ENCODE measurements at places on chromosomes 2 and 18.

GRCh38 chr2:12990523-12990922, 273.8 kb downstream of the TRIB2 start:
- DNase-seq = no peak

DNA sequence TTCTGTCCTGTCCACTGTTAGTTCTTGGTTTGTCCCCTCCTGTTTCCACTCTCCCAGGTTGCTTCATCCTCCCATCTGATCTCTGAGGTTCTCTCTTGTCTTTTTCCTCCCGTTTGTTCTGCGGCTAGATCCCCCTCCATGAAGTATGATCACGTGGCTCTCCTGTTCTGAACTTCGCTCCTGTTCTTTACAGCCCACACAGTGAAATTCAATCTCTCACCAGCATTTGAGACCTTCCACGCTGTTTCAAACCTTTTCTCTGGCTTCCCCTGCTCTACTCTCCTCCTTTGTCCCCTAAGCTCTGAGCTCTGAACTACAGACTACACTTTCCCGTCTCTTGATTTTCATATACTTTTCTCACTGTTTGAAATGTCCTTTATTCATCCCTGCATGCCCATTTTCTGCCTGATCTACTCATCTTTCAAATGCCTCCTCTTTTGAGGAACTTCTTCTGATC, 83.5 kb downstream of the OSBPL6 start:
- no peak for DNase-seq

GRCh38 chr18:51603551-51603950, 406.1 kb upstream of the MEX3C start:
- DNase-seq = no peak

DNA sequence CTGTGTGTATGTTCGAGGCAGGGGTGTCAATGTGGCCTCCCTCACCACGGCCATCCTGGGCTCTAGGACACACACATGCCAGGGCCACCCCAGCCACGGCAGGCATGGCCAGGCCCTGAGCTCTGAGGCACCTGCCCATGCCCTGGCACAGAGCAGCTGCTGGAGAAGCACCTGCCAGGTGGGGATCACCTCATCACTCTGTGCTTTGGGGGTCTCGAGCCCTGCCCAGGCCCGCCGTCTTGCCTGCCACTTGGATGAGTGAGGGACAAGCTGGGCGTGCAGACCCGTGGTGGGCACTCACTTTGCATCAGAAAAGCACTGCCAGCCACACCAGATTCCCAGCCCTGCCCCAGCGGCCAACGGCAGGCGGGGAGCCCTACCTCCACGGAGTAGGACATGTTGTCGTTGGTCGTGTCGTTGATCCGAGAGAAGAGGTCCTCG, 33.1 kb downstream of the KIF1A start:
- DNase-seq = no peak

- DNase-seq = no peak
Observed at GRCh38 chr2:220107380-220107791, 480.0 kb downstream of the SLC4A3 start.

- no peak for DNase-seq
Observed at GRCh38 chr2:151198645-151199044, 63.0 kb downstream of the RBM43 start.

DNA sequence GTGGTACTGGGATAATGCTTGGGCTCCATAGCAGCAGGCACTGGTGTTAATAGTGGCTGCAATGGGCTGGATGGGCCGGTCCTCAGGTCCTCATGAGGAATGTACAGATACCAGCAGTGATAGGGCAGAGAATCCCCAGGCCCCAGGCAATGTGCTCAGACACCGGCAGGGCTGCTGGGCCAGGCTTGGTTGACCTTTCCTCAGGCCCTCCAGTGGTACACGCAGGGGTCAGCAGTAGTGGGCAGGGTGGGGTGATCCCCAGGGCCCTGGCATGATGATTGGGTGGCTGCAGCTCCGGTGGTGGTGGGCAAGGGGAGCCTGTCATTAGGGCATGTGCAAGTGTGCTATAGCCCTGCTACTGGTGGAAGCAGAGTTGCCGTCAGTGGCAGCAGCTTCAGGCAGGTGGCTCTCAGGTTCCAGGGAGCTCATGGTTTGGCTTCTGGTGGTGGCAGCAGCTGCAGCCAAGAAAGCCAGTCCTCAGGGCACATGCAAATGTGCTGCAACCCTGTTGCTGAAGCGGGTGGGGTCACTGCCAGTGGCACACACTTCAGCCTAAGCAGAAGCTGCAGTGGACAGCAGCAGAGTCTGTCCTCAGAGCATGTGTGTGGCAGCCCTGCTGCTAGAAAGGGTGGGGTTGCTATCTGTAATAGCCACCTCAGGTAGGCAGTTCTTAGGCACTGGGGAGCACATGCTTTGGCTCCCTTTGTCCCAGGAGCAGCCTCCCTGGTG, 56.8 kb downstream of the CCNT2 start:
- DNase-seq = no peak

GRCh38 chr2:234278556-234279255, 218.2 kb downstream of the ARL4C start:
- no peak for DNase-seq

DNA sequence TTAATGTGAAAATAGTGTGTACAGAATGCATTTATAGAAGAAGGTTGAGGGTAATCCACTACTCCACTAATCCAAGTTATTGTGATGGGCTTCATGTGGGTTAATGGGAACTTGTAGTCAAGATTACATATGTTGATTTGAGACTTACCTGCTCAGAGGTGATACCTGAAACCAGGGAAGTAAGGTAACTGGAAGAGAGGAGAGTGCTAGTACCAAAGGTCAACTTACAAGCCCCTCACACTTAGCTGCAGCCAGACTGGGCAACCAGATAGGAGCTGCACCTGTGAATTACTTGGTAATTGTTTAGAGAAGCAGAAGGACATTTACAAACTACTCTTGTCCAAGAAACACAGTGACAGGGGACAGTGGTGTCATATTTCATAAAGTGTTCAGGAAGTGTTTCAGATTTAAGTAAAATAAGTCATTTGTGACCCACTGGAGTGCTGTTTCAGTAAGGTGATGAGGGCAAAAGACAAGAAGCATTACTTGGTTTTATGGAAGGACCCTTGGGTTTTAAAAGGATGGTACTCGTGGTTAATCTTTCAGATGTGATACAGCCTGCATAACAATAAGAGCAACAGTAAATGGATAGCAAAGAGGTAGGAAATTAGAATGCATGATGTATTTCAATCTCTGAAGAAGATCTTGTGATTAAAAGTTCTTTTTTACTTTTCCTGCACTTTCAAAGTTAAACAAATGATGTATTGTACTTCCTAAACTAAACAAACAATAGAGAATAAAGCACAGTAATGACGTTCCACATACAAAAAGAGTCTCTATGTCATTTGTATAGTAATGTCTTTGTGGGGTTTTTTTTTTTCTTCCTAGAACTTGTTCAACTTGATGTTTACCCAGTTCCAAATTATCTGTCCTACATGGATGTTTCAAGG, 189.3 kb downstream of the PHLPP1 start:
- no peak for DNase-seq

- no peak for DNase-seq
Observed at GRCh38 chr2:239216614-239217273, 184.1 kb downstream of the HDAC4 start.

- no peak for DNase-seq
Observed at GRCh38 chr2:48145845-48146452, 239.7 kb upstream of the FBXO11 start.

DNA sequence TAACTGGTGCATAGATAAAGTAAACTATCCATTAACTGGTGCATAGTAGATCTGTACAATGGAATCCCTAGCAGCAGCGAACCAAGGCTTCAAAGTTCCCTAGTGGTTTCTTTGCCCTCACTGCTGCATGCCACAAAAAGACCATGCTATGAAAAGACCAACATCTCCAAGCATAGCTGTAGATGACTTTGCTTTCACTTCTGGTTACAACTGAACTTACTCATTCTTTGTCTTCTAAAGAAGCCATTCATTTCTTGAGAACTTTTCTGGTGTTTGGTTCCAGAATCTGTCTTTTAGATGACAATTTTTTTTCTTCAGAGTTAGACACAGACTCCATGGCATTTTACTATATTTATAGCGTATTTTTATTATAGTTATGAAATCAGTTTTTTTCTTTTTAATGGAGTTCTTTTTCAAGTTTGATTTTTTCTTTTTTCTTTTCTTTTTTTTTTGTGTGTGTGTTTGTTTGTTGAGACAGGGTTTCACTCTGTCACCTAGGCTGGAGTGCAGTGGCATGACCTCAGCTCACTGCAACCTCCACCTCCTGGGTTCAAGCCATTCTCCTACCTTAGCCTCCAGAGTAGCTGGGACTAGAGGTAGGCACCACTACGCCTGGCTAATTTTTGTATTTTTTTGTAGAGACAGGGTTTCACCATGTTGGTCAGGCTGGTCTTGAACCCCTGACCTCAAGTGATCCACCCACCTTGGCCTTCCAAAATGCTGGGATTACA, 63.6 kb downstream of the SLC35F5 start:
- peak; percentile 7 for DNase-seq

DNA sequence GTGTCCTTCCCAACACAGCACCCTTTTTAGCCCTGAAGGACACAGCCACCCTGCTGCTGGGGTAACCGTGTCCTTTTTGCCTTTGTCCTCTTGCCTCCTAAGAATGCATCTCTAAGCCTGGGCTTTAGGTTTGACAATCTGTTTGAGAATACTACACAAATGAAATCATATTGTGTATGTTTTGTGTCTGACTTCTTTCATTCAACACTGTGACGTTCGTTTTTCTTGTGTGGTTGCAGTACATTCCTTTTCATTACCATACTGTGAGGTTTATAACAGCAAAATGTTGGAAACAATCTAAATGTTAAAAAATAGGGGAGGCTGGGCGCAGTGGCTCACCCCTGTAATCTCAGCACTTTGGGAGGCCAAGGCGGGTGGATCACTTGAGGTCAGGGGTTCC, 11.2 kb downstream of the ASPRV1 start:
- no peak for DNase-seq

DNA sequence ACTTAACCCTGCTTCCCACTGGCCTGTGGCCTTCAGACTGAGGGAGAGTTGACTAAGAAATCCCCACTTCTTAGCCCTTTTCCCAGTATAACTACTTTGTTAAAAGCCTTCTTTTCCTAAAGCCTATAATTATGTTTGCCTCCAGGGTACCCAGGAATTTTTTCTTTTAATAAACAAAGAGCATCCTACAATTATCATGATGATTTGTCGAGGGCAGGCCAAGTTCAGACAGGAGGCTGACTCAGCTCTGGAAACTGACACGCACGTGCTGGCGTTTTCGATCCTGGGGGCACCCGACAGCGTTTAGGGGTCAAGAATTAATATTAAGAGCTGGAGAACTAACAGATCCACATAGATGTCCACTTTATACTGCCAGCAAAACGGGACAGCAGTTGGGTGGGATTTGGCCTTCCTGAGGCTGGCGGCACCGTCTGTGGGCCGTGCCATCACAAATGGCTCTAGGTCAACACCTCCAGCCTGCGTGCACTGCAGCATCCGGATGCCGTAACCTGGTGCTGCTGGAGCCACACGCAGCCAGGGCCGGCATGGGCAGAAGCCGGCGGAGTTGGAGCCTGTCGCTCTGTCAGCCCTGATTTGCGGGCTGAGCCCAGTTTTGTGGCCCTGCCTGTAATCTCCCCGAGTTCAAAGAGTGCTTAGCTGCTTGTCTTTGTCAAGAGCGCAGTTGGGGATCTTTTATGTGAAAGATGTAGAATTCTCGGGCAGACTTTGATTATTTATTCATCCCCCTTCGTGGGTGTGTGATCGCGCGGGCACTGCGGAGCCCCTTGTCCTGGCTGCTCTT, 191.0 kb downstream of the GLI2 start:
- peak; percentile 82 for DNase-seq

DNA sequence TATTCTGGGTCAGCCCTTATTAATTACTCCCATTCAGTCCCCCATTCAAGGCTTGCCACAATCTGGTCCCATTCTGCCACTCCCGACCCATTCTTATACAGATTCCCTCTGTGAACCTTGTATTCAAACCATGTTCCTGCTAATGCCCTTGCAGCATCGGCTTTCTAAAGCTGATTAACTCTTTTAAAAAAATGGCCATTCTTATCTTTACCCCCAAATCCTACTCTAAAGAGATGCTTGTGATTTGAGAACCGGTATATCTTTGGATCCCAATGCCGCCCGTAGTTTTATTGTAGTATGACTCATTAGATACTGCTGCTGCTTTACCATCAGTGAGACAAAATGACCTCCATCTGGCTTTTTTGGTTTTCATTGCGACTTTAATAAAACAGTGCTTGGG, 72.2 kb downstream of the XRCC5 start:
- DNase-seq = peak; percentile 53

DNA sequence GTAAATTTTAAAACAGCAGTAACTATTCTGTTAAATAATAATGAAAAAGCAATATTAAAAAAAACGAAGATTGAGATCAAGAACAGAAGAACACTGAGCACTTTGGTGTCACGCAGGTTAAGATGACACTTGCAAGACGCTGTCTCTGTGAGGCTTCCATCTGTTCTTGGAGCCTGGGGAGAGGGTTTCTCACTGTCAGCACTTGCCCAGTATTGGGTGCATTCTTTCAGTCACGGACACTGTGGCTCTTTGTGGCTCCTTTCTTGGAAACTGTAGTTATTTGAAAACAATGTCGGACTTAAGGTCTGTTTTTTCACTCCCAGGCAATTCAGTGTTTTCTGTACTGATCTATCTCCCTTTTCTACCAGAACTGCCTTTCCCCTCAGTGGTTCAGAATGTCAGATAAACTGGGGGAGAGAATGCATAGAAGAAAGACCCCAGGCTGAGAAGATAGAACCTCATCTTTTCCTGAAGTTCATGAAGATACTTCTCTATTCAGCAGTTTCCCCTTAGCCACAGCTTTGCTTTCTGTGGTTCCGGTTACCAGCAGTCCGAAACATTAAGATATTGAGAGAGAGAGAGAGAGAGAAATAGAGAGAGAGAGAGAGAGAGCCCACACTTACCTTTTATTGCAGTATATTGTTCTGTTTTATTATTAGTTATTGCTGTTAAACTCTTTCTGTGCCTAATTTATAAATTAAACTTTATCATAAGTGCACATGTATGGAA, 283.3 kb downstream of the DCDC2C start:
- DNase-seq = no peak

DNA sequence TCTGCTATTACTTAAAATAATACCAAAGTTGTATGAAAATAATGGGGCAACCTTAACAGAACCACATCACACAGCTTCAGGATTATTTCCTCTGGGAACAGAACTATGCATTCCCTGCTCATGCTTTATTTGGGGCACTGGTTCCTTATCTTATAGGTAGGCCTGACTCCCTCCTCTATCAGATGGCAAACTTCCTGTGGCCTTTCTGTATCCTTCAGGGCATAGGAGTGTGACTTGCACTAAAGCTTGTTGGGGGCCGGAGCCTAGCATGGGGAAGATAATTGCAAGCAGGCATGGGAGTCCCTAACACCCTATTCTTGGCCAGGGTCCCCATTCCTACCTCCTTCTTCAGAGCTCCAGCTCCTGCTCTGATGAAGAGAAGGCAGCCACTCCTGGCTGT, 167.2 kb upstream of the SERTAD2 start:
- DNase-seq = no peak

GRCh38 chr18:55252053-55252675, 292.9 kb upstream of the CCDC68 start:
- no peak for DNase-seq

- no peak for DNase-seq
Observed at GRCh38 chr18:3067722-3068121, 54.8 kb upstream of the LPIN2 start.

DNA sequence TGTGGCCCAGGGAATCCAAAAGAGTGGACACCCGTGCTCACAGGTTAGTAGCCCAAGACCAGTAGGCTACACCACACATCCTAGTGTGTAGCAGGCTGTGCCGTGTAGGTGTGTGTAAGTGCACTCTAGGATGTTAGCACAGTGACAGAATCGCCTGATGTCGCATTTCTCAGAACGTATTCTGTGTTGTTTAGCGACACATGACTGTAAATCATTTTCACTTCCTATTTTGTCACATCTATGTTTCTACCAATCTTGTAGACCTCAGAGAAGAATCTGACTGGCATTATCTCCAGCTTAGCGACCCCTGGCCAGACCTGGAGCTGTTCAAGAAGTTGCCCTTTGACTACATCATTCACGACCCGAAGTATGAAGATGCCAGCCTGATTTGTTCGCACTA, 45.1 kb downstream of the NTSR2 start:
- no peak for DNase-seq
